Stimulated activated CD4-positive, alpha-beta T cell treated with anti-CD3 and anti-CD28 coated beads, Interleukin-1b, Interleukin-23, amount 100 ng/mL, for 24 hours (primary cell): ENCODE measurements at places on chromosomes 7 and 10.

GRCh38 chr10:125494651-125495239 is 188.2 kb downstream of the TEX36 start:
- no peak for DNase-seq

DNA sequence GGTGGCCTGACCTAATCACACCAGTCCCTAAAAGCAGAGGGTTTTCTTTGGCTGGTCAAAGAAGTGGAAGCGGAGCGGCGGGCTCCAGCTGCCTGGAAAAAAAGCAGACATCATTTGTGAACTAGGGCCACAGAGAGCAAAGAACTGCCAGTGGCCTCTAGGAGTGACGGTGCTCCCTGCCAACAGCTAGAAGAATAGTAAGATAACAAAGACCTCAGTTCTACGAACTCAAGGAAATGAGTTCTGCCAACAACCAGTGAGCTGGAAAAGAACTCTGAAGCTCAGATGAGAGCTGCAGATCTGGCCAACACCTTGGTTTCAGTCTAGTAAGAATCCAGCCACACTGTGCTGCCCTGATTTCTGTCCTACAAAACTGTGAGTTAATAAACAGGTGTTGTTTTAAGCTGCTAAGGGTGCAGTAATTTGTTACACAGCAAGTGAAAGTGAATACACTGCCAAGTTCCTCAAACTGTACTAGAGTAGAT is 178.0 kb downstream of the SRPK2 start:
- DNase-seq: no peak

- no peak for DNase-seq
These were observed 17.7 kb downstream of the ABCA13 start for GRCh38 chr7:48188776-48189520.

DNA sequence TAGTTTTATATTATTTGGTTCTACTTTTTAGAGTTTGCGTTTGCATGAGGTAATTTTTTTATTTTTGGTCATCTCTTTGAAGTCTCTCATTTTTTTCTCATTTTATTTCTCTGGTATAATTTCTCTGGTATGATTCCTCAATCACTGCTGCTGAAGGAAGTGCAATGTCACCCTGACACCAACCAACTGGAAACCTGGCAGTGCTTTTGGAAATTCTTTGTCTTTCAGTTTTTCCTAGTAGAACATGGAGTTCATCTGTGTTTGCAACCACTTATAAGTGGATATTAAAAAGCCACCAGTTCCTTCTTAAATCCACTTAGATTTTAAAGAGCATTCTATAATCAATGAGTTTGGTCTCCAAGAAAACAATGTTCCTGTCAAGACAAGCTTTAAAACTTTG is 291.8 kb downstream of the PRKG1 start:
- no peak for DNase-seq

- no peak for DNase-seq
These were observed 6.6 kb downstream of the RHEB start for GRCh38 chr7:151513133-151513532.

- DNase-seq: no peak
These were observed 98.9 kb downstream of the NEURL1 start for GRCh38 chr10:103592186-103593021.

DNA sequence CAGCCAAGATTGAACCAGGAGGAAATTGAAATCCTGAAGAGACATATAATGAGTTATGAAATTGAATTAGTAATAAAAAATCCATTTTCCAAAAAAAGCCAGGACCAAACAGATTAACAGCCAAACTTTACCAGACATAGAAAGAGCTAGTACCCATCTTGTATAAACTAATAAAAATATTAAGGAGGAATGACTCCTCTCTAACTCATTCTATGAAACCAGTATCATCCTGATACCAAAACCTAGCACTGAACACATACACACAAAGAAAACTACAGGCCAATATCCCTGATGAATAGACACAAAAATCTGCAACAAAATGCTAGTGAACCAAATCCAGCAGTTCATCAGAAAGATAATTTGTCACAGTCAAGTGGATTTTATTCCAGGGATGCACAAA is 140.6 kb downstream of the PCDH15 start:
- no peak for DNase-seq

GRCh38 chr10:78314651-78315050 is 281.0 kb downstream of the RPS24 start:
- DNase-seq: no peak

GRCh38 chr10:86365346-86366032 is 1.1 kb downstream of the GRID1 start:
- no peak for DNase-seq

- no peak for DNase-seq
These were observed 138.0 kb downstream of the CACNB2 start for GRCh38 chr10:18278181-18278580.

GRCh38 chr7:20684581-20684980 is 69.1 kb downstream of the ABCB5 start:
- DNase-seq: no peak

DNA sequence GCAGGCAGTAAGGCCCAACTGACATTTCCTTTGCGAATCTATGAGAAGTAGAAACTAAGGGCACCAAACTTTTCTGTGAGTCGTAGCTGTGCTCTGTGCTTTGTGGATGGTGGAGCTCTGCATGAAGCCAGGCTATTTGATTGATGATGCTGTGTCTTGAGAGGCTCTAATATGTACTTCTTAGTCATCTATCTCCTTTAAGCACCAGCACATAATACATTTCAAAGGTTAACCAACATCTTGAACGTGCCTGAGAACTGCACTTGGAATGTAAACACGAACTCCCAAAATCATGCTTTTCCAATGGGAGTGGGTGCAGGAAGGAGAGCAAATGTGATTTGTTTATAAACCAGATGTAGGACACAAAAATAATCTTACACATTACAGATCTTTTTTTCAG is 411.6 kb downstream of the PARD3 start:
- no peak for DNase-seq

GRCh38 chr10:42111661-42112330 is 526.6 kb downstream of the ZNF33B start:
- DNase-seq: no peak

GRCh38 chr10:120729547-120729946 is 121.6 kb upstream of the WDR11 start:
- DNase-seq: no peak
